Karpas-422 (cell line): ENCODE measurements at places on chromosomes 1 and 21.

DNA sequence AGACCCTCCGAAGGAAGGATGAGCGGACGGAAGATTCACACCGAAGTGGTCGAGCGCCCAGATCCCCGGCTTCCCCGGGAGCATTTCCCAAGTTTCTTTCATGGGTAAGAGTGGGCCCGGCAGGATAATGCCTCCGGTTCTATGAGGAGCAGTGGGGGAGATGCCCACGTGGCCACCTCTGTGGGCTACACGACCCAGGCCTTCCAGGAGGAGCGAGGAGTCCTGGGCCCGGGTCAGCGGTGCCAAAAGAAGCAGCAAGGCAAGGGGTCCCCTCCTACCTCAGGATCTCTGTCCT lies 7.9 kb upstream of the NBPF11 start:
- no peak for DNase-seq

GRCh38 chr1:247111259-247111699 lies 7.1 kb upstream of the ZNF669 start:
- DNase-seq = no peak

DNA sequence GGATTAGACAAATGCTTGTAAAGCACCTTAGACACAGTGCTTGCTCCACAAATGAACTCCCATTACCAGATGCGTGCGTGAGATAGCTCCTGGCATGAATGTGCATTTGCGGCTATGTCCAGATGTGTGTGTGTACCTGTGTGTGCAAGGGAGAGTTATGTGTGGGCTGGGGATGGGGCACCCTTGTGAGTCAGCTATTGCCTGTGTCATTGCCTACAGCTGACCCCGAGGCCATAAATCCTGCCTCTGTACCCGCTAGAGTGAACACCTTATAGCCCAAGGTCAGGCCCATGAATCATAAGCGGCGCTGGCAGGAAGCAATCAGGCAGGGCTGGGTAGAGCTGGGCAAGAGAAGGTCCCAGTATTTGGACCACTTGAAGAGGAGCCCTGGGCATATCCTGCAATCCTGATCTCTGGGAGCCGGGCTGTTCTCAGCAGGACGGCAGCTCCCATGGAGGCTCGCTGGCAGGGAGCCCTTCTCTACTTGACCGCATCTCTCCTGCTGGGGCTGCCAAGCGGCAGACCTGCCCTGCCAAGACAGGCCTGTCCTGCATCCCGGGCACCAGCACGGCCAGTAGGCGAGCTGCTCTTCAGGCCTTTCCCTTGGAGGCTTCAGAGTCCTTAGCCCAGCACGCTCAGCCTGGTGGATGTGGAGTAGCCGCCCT lies 86.4 kb downstream of the TMEM53 start:
- no peak for DNase-seq

- DNase-seq = peak; percentile 77
These were observed 595 bp downstream of the AK2 start for GRCh38 chr1:33036051-33036525.

DNA sequence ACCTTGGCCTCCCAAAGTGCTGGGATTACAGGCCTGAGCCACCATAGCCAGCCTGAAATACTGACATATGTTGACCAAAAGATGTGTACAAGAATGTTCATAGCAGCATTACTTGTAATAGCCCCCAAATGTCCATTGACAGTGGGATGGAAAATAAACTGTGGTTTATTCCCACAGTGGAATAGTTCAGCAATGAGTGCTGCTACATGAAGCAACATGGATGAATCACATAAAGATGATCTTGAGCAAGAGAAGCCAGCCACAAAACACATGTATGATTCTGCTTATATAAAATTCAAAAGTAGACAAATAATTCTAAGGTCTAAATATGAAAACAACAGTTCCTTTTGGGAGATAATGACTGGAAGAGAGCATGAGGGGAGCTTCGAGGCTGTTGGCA lies 9.1 kb upstream of the CREG1 start:
- no peak for DNase-seq

GRCh38 chr1:215032911-215033526 lies 49.5 kb upstream of the KCNK2 start:
- no peak for DNase-seq

DNA sequence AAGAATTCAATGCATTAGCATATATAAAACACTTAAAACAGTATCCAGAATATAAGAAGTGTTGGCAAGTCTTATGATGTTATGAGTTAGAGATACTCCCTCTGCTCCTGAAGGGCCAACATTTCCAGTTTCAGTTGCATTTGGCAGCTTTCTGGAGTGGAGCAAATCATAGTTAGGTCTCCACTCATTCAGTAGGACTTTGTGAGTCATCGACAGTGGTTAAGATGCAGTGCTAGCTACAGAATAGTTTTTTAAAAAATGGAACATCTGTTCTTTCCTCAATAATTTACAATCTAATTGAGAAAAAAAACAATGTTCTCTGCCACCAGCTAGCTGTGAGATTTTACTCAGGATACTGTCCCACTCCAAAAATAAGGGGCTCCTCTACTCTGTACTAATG lies 389.1 kb downstream of the HLX start:
- no peak for DNase-seq

- DNase-seq = no peak
These were observed 17.9 kb downstream of the CSRP1 start for GRCh38 chr1:201488830-201489589.

DNA sequence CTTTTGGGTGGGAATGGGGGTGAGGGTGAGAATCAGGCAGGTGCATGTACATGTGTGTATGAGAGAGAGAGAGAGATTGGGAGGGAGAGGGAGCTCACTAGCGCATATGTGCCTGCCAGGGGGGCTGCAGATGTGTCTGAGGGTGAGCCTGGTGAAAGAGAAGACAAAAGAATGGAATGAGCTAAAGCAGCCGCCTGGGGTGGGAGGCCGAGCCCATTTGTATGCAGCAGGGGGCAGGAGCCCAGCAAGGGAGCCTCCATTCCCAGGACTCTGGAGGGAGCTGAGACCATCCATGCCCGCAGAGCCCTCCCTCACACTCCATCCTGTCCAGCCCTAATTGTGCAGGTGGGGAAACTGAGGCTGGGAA lies 95.0 kb downstream of the EPHB2 start:
- DNase-seq = no peak

DNA sequence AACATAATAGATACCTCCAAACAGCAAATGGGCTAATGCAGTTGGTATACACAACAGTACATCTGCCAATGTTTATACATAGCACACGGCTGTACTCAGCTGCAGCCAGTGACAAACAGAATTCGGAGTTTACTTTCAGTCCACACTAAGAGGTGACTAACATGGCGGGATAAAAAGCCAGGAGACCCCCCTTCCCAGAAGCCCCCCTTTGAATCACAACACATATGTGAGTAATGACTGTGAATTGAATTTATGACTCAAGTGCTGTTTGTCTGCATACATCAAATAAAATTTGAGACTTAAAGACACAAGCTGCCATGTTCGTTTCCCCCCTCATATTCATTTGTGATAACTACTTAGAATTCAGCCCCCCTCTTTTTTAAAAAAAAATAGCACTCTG lies 113.2 kb downstream of the RUNX1 start:
- DNase-seq = no peak

- DNase-seq = peak; percentile 88
These were observed 17.2 kb upstream of the RASSF5 start for GRCh38 chr1:206489980-206490770.

GRCh38 chr1:2267862-2268261 lies 39.7 kb downstream of the SKI start:
- DNase-seq = no peak

- DNase-seq = peak; percentile 51
These were observed 155.3 kb downstream of the DISC1 start for GRCh38 chr1:231781892-231782291.

- DNase-seq = no peak
These were observed 5.7 kb downstream of the HLCS start for GRCh38 chr21:36960676-36961284.

DNA sequence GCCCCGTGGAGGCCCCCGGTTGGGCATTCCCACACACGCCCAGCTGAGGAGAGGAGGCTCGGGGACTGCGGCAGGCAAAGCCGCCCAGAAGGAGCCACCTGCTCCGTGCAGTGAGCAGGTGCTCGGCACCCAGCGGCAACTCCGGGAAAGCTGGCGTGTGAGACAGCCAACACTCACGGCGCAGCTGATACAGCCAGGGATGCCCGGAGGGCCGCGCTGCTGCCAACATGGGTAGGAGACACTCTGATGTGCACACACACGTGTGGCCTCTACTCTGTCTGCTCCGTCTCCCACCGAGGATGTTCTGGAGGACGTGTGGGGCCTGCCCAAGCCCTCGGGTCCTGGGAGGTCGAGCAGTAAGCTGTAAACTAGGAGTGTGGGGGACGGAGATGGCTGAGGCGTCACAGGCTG lies 12.9 kb downstream of the MORN1 start:
- DNase-seq = no peak

DNA sequence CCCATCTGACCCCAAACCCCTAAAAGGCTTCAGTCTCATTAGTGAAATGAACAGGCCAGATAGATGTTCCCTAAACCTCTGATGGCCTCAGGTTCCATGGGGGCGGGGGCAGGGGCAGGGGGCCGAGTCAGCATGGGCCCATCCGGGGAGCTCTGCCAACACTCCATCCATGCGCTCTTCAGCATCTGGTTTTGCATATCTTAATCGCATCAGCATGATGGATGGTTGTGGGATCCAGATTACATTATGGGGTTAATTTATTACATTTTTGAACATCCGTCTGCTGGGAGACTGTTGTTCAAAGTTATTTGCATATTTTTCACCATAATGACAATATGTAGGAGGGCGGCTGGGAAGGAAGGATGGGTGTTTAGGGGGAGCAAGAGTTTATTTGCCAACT lies 3.1 kb upstream of the MAD2L2 start:
- peak; percentile 83 for DNase-seq

GRCh38 chr1:178278916-178279686 lies 185.2 kb downstream of the RASAL2 start:
- no peak for DNase-seq

DNA sequence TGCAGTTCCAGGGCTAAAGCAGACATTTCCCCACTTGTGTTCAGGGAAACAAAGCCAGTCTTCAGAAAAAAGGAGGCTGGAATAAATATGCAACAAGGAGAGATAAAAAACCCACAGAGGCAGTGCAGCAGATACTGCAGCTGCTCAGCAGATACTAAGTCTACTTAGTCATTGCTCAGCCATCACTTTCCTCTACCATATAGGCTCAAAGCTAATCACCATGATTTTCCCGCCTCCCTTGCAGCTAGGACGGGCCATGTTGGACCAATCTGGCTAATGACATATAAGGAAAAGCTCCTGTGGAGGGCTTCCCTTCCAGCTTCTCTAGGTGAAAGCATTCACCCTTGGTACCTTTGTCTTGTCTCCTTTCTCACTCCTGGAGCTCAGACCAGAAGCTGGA lies 10.0 kb upstream of the EFHD2 start:
- no peak for DNase-seq

DNA sequence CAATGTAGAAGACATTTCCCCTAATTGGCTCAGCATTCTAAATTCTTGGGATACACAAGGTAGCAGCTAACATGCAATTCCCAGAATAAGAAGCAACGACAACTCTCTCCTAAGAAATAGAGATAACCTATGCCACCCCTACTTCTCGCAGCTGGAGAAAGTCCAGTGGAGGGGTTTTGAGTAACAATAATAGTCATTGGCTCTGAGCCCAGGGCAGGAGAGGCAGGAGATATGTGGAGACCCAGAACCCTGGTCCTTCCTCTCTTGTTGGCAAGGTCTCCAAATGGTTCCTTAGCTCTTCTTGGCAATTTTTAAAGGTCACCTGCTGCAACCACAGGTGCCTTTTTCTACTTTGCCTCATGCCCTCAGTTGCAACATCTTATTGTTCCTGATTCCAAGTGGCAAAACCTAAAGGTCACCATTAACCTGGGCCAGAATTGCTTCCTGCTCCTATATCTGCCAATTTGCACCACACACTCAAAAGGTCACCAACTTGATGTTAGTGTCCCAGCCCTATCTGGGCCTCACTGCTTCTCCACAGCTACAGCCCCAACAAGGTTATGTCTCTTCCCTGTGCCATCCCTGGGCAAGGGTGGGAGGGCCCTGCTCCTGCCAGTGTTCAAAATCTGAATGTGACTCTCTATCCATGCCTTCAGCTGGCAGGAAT lies 36.7 kb downstream of the TBX15 start:
- DNase-seq = no peak

DNA sequence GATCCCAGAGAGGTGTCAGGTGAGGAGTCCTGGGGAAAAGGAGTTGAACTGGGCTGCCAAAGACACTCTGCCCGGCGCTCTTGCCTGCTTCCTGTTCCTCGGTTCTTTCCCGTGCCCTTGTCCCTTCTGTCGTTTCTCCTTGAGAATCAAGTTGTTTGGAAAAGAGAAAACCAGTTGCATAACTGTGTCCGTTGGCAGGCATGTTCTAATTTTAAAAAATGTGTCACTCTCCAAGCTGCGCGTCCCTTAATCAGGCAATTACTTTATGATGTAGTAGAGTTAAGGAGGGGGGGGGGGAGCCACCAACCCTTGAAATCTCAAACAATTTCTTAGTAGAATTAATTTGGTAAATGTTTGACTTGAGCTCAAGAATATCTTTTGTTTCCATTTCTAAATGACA lies 105.9 kb upstream of the IGSF21 start:
- DNase-seq = no peak

- no peak for DNase-seq
These were observed 60.7 kb downstream of the GORAB start for GRCh38 chr1:170592591-170593111.

GRCh38 chr1:21123287-21123948 lies 53.3 kb downstream of the EIF4G3 start:
- DNase-seq = no peak

DNA sequence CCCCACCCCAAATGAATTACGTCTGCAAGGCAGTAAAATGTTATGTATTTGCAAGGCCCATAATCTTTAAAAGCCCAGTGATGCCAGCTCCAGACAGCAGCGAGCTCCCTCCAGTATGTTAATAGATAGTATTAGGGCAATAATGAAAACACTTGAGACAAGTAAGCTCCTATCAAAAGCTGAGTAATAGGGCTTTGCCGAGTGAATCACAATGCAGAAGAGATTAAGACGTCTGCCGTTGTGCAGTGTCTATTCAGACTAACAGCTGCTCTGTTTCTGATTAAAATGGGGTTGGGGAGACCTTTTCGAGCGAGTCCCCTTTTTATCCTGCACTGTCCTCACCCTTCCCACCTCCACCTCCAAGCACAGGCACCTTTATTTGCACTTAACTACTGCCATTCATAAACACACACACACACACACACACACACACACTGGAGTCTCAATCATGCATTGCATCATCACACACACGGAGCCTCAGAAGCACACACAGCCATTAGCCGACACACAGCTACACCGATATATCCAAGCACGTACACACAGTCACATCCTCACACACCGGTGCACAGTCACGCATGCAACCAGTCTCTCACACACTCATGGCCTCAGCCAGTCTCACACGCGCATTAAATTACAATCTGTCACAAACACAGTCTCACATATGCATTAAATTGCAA lies 46.0 kb upstream of the FOXO6 start:
- no peak for DNase-seq

DNA sequence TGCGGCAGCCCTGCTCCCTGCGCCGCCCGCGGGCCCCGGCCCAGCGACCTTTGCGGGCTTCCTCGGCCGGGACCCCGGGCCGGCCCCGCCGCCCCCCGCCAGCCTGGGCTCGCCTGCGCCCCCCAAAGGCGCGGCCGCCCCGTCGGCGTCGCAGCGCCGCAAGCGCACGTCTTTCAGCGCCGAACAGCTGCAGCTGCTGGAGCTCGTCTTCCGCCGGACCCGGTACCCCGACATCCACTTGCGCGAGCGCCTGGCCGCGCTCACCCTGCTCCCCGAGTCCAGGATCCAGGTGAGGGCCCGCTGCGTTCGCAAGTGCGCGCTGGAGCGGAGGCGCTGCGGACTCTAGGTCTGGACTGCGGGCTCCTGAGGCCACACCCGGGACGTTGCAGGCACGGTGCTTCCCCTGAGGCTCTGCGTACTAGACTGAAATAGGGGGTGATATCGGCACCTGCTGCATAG lies 351 bp downstream of the MIXL1 start:
- DNase-seq = peak; percentile 80
